ENCODE measurements at places on chromosomes 3 and 15.

- DNase-seq: no peak
Measured at GRCh38 chr3:70383360-70383831, 71.0 kb upstream of the MDFIC2 start.

- no peak for DNase-seq
Measured at GRCh38 chr3:187314176-187314575, 22.6 kb upstream of the MASP1 start.

GRCh38 chr15:70023064-70023768 is 74.5 kb downstream of the TLE3 start:
- DNase-seq: no peak

DNA sequence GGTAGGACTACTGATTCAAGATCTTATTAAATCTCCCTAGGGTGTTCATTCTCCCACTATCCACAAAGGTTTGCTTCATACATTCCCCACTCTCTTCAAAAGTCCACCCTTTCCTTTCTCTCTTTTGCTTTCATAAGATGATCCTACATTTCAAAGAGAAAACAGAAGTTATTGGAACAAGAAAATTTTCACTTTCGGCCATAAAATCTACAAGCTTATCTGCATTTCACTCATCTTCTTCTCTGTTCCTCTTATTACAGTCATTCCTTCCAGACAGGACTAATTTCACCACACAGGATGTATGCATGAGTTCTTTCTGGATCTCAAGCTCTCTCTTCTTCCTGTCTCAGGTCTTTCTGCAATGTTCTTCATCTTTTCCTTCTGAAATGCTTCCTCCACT is 238.7 kb downstream of the ISL2 start:
- no peak for DNase-seq

DNA sequence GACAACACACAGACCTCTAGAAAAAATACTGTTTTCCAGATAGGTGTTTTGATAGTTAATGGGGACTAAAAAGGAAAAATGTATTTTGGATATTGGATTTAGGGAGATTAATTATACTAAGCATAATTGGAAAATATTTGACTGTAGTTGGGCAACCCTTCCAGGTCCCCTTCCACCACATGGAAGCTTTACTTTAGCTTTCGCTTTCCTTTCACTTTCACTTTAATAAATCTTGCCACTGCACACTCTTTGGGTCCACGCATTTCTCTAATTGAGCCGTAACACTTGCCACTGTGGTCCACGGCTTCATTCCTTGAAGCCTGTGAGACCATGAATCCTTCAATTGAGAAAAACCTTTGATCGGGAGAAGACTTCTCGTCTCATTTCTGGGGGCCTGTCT is 15.5 kb downstream of the GLDN start:
- no peak for DNase-seq

- DNase-seq: no peak
Measured at GRCh38 chr15:50824514-50824913, 59.0 kb upstream of the SPPL2A start.

GRCh38 chr3:194767446-194768207 is 81.9 kb downstream of the FAM43A start:
- no peak for DNase-seq

- no peak for DNase-seq
Measured at GRCh38 chr3:195337747-195338146, 66.8 kb upstream of the XXYLT1 start.

GRCh38 chr3:123305192-123305591 is 103.4 kb downstream of the SEC22A start:
- DNase-seq: no peak

DNA sequence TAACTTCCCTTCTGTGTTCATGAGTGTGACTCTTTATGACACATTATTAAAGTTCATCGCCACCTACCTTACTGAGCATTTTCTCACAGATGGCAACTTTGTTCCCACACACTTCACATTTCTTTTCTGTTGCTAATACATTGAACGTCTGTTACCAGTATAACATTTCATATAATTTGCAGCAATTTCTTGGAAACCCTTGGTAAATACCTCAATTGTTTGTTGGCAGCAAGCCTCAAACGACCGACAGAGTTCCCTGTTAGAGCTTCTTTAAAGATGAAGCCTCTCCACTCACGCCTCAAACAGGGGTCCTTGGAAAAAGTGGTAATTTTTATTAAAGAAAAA is 3.2 kb upstream of the CHSY1 start:
- no peak for DNase-seq

- no peak for DNase-seq
Measured at GRCh38 chr15:89004726-89005030, 83.6 kb upstream of the ABHD2 start.

DNA sequence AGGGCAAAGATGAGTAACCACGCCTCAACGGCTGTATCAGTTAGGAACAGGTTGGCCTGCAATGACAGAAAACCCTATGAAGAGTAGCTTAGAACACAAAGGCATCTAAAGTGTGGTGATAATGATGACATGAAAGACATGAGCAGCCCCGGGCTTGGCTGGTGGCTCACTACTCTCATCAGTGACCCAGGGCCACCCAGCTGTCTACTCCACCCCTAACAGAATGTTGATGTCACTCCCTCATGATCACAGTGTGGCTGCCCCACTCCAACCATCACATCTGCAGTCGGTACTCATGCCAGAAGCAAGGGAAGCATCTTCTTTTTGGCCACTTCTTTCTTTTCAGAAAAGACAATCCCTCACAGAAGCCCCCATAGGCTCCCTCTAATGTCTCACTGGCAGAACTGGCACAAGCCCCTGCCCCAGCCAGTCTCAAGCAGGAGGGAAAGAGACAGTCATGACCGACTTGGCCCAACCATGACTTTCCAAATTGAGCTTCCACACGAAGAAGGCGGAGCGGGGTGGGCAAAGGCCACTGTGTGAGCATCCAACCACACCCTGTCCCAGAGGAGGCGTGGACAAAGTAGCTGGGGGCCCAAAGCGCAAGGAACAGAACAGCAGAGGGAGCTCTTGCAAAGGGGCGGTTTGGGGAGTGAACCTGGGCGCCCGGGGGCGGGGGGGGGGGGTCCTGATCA is 72.0 kb upstream of the IQSEC1 start:
- no peak for DNase-seq

DNA sequence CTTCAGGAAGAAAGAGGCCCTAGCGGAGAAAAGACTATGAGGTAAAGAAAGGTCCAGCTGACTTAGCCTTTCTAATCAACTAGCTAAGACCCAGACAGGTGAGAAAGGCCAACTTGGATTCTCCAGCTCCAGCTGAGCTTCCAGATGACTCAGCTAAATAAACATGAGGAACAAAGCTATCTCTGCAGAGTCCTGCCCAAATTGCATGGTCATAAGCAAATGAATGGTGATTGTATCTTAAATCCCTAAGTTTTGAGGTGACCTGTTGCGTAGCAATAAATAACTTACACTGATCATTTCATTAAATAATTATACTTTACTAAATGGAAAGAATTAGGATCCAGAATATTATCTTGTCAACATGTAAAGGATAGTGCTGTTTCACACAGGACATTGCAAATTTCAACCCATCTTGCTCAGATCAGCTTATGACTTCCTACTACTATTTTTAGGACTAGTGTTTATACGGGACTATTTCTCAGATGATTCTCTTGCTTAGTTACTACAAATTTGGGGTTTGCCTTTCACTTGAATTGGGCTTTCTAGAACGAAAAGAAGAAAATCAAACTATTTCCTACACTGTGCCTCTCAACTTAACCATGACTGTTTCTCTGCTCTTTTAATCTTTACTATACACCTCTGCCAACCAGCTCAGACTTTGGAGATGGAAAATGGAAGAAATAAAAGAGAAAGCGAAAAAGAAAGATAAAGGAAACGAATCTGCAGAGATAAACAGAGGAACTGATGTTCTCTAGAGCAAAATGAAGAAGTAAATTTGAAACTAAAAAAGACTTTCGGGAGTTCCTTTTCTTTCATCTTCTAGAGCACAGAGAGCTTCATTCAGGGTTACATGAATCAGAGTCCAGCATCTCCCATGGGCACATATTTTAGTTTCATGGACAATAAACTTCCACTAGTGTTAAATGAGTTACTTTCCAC is 6.6 kb upstream of the ADGRG7 start:
- no peak for DNase-seq

DNA sequence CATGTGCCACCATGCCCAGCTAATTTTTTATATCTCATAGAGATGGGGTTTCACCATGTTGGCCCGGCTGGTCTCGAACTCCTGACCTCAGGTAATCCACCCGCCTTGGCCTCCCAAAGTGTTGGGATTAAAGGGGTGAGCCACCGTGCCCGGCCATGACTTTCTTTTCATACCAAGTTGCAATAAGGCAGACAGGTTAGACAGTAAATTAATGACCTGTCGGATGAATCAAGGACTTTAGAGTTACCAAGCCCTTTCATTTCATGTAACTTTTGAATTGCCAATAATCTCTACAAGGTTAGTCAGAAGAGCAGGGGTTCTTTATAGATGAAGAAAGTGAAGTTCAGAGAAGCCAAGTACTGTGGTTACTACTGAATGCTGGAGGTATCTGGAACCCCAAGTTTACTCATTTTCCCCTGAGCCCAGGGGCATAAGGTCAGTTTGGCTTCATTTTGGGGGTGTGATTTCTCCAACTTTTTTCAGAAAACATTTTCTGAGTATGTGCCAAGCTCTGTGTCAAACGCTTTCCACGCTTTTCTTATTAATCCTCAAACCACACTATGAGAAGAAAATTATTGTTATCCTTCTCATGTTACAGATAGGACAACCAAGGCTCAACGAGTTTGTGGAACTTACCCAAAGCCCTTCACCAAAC is 11.9 kb downstream of the PRICKLE2 start:
- no peak for DNase-seq

DNA sequence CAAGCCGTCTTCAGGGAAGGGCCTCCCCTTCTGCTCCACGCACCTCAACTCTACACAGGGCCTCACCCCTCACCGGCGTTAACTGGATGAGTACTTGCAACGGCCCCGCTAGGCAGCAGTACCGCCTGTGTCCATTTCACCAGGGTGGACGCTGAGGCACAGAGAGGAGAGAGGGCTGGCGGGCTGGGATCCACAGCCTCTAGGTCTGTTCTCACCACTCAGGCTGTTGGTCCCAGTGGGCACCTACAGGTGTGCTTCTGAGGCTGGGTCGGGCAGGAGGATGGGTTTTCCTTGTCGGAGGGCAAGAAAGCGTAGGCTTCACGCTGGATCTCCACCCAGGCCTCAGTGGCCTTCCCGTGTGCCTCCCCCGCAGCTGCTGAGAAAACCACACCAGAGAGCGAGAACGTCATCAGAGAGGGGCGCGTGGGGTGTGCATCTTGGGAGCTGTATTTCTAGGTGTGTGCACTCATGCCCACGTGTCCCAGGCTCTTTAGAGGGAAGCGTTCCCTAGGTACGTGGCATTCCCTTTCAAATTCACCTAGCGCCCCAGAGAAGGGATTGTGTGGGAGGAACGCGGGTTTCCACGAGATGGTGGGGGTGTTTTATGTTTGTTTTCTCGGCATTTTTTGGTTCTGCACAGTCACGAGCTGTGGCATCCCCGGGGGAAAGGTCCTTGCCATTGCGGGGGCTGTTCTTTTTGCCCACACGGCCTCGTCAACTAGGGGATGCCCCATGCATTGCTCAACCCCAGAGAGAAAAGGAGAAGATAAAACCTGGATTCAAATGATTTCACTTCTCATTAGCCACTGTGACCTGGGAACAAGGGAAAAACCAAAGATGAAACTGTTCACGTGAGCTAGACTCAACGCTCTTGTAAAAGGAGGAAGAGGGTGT is 67.7 kb downstream of the MGLL start:
- DNase-seq: no peak

DNA sequence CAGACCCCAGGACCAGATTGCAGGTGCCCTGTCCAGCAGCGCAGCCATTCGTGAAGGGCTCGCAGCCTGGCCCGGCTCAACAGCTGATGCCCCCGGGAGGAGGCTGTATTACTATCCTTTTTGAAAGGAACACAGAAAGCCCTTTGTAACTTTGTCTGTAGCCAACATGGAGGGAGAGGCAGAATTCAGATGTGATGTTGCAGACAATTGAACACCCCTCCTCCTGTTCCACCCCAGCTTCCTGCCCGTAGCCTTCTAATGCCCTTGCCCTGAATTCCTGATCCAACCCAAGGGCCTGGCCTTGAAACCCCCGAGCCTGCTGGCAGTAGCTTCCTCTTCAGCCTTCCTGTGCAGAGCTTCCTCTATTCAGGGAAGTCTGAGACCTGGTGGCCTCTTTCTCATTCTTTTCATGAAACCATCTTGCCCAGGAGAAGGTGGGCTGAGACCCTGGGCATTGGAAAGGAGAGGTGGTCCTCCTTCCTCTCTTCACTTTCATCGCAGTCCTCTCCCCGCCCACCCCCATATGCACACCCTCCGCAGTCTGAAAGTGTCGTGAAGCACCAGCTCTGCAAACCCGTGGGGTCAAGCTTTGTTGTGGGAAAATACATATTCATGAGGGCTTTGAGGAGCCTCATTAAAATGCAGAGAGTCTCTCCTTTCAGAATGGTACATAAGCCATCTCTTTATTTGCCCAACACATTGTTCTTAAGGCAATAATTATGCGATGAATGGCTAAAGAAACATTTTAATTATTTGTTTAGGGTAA is 109.2 kb downstream of the APBA2 start:
- no peak for DNase-seq

GRCh38 chr3:171346582-171347300 is 113.5 kb downstream of the TNIK start:
- DNase-seq: no peak

DNA sequence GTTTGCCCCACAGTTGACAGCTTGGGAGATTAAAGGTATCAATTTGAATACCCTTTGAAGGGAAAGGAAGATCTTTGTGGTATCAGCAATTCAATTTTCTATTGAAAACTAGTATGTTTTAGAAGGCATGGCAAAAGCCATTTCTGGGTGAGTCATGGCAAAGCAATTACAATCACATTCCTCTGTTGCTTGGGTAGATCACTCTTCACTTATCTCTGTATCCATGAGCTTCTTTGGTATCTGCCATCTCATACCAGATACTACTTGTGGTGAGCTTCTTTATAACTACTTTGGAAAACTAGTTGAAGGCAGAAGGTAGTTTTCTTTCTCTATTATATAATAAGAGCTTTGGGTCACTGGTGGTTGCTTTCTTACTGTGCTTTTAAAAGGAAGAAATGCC is 28.3 kb upstream of the LSAMP start:
- no peak for DNase-seq

DNA sequence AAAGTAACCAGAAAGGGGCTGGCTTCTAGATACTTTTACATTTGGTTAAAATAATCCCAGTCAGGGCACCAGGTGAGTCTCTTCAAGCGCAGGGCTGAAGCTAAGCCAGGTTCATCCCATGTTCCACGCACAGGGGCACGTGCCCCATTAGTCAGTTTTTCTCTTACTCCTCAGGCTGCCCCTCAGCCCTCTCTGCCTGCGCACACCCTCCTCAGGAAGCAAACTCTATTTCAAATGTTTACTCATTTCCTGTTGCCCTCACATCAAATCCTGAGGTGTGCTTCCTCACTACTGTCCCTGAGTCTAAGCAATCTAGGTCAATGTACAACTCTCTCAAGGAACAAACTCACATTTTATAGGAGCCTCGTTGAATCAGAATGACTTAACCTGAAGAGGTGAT is 48.5 kb downstream of the THBS1 start:
- no peak for DNase-seq

DNA sequence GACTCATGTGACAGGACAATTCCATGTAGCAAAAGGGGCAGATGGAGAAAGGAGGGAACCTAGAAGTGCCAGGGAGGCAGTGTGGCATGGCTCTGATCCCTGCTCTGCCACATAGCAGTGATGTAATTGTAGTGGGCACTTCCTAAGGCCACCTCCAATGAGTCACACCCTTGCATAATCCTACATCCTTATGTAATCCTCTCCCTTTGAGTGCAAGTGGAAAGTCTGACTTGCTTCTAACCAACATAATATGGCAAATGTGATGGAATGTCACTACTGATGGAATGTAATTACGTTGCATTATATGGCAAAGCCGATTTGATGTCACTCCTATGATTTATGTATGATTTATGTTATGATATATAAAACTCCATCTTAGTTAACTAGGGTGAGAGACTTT is 72.9 kb upstream of the ATP2C1 start:
- DNase-seq: no peak
